ENCODE measurements at places on chromosomes 4 and X.

GRCh38 chr4:3880615-3881120, 114.5 kb downstream of the ADRA2C start:
- DNase-seq: peak; percentile 77

- no peak for DNase-seq
These were observed 35.5 kb downstream of the SHROOM3 start for GRCh38 chr4:76470532-76470931.

GRCh38 chrX:151852294-151852693, 60.4 kb upstream of the MAGEA4 start:
- no peak for DNase-seq

DNA sequence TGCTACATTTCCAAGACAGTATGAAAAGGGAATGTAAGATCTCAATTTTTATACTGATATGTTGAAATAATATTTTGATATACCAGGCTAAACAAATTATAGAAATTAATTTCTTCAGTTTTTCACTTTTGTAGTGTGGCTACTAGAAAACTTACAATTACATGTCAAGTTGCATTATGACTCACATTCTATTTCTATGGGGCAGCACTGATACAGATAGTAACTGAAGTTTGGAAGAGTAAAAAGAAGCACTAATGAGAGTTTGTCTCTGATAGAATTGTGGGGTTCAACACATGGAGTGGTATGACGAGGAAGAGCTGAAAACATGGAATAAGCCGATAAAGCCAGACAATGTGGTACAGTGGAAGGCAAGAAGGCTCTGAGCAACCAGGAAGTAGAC, 95.6 kb downstream of the NR3C2 start:
- DNase-seq: no peak

DNA sequence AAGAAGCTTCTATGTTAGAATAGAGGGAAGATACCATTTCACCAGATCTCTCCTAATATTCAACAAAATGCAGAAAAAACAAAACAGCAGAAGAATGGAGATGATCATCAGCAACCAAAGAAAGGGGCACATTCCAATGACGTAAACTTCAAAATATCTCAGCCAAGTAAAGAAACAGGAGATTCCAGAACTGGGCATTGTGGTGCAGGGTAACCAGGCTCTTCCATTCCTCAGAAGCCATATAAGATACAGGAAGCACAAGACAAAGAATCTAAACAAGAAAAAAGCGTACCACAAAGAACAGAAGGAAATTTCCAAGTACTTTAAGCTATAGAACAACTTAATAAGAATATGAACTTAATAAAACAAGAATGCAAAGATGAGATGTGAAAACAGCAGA, 6.9 kb upstream of the ARMCX4 start:
- DNase-seq: no peak

DNA sequence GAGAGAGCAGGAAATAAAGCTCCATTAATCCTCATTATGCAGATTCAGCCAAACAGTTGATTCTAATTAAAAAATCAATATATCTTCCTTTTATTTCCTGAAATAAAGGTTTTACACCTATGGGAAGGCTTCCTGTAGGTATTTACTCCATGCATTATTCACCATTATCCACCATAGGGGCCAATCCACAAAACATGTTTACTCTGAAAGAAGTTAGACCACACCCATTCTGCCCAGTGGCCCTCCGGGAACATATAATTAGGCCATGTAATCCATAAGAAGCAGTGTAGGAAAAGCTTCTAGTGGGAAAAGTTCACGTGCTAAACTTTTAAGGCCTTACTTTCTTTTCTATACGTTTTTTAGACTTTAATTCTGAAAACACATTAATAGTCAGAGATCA, 57.7 kb downstream of the SAT1 start:
- no peak for DNase-seq

- DNase-seq: no peak
These were observed 95.9 kb upstream of the SCOC start for GRCh38 chr4:140277576-140277975.

GRCh38 chr4:692771-693554, 4.0 kb upstream of the SLC49A3 start:
- DNase-seq: peak; percentile 23

DNA sequence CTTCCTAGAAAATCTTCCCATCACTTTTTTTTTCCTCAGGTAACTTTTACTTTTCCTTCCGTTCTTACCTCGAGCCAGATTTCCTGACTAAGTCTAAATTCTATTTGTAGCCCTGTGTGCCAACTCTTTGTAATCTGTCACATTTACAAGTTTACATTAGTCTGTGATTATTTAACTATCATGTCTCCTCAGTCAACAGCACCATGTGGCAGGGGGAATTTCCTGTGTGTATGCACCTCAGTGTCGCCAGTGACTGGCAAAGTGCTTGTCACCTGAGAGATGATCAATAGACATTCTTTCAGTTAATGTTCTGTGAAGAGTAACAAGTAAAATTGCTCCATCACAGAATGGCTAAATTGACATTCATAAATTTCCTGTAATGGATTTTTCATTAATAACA, 468.5 kb downstream of the PDGFC start:
- no peak for DNase-seq

- DNase-seq: no peak
These were observed 132.8 kb upstream of the STIM2 start for GRCh38 chr4:26727844-26728243.

DNA sequence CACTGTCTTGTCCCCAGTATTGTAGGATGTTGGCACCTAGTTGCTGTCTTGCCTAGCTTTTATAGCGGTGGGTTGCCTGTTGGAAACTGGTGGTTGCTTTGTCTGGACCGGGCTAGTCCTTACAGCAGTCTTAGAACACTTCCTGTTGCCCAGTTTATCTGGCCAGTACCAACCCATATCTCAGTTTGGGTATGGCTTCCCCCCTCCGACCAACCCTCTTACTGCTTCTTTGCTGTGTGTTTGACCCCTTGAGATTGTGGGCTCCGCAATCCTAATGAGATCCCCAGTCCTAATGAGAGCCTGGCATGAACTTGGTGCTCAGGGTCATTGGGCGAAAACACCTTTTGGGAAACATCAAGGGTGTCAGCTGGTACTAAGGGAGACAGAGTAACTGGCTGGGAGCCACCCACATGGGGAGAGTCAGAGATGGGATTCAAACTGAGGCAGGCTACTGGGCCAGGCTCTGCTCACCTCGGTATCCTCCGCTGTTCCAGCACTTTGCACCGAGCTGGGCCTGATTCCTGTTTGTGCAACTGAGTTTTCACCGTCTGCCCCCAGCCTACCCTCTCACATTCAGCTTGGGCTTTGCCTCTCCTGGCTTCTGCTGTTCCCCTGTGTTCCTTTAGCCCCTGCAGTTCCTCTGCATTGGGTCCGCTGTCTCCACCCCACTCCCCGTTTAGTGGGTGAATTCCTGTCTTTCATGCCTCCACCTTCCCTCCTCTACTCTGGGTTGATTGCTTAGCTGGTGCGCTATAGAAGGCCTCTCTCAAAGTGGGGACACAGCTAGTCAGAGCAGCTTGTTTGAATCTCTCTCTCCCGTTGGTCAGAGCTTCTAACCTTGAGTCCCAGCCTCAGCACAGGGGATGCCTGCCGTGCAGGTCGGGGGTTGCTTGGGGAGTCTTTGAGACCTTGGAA, 1.6 kb downstream of the TBC1D14 start:
- DNase-seq: no peak

DNA sequence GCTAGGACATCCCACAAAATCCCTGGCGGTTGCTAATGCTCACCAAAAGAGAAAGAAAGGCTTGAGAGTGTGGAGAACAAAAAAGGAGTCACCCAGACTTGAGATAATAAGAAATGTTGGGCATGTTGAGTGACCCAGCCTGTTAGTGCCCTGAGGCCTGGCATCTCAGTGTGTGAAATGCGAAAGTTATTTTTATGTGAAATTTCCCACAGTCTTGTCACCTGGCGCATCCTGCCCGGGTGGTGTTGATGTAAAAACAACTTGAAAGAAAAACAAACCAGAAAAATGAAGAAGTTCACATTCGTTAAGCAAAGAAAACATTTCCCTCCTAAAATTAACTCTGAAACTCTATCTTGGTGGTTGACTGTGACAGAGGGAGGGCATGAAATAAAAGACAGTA, 495.2 kb downstream of the MID1IP1 start:
- no peak for DNase-seq

GRCh38 chr4:136369073-136369472, 1163.2 kb downstream of the PCDH18 start:
- no peak for DNase-seq

DNA sequence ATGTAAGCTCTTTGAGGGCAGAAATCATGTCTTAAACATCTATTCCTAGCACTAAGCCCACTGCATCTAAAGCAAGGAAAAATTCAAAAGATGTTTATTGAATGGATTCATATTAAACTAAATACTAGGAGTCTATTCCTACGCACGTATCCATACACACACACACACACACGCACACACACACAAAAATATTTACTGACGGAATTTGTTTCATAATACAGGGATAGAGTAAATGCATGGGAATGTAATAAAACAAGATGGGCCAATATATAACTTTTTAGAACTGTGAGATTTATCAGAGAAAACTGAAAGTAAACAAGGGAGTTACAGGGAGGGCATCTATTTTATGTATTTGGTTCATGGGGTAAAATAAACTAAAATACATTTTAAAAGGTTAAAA, 57.6 kb downstream of the WDFY3 start:
- DNase-seq: no peak

- DNase-seq: no peak
These were observed 226.5 kb downstream of the FBXO8 start for GRCh38 chr4:174056959-174057358.

GRCh38 chr4:98510340-98510739, 148.1 kb downstream of the TSPAN5 start:
- DNase-seq: no peak

- DNase-seq: no peak
These were observed 163.5 kb upstream of the SPIN4 start for GRCh38 chrX:63514569-63515080.

DNA sequence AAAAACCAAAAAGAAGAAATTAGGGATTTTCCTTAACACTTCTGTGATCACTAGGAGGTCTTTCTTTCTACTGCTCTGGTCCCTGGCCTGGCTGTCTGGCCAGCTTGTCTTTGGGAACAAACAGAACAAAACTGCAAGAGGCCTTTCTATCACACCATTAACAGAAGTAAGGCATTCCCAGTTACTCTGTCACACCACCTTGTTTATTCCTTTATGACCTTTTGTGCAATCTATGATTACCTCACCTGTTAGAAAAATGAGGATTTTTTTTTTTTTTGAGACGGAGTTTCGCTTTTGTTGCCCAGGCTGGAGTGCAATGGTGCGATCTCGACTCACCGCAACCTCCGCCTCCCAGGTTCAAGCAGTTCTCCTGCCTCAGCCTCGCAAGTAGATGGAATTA, 3.0 kb downstream of the METAP1 start:
- no peak for DNase-seq

DNA sequence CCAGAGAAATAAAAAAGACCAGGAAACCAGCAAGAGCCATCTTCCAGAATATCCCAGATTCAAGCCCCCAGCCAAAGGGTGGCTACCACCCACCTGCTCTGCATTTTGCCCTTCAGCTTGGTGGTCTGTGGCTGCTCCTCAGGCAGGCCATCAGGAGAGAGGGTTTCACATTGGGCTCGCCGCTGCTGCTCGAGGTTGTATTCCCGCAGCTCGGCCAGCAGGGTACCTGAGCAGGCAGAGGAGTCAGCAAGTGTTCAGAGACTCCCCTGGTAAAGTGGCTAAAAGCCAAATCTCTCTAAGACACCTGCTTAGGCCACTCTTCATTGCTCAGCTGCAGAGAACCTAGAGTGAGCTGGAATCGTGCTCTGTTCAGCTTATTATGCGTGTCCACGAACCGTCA, 110.8 kb upstream of the HSD17B10 start:
- no peak for DNase-seq

DNA sequence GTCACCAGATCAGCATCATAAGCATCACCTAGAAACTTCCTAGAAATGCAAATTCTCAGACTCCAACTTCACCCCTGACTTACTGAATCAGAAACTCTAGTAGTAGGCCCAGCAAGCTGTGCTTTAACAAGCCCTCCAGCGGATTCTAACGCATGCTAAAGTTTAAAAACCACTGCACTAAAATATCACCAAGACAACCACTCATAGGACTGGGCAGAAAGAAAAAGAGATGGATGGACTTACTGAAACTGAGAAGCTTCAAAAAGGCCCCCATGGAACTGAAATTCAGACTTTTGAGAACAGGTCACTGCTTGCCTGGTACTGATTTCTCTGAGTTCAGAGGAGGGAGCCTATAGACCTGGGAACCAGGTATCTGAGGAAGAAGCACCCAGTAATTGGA, 40.1 kb downstream of the FAM241A start:
- DNase-seq: no peak

- DNase-seq: no peak
These were observed 3.0 kb downstream of the UBE2D3 start for GRCh38 chr4:102824398-102824797.

DNA sequence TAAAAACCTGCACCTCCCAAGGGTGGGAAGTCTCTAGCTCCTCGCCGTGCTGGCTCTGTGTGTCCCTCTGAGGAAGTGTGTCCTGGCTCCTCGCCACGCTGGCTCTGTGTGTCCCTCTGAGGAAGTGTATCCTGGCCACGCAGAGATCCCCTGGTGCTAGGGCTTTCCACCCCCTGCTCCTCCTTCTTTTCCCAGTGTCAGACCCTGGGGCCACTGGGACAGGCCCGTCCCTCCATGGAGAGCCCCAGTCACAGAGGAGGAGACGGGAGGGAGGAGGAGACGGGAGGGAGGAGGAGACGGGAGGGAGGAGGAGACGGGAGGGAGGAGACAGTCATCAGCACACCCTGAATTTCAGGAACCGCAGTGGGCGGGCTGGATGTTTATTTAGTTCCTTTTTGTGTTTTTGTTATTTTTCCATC, 53.8 kb upstream of the HGFAC start:
- peak; percentile 93 for DNase-seq

GRCh38 chr4:176270669-176271068, 1.6 kb upstream of the ASB5 start:
- no peak for DNase-seq

GRCh38 chr4:20393486-20394100, 141.9 kb downstream of the SLIT2 start:
- no peak for DNase-seq

DNA sequence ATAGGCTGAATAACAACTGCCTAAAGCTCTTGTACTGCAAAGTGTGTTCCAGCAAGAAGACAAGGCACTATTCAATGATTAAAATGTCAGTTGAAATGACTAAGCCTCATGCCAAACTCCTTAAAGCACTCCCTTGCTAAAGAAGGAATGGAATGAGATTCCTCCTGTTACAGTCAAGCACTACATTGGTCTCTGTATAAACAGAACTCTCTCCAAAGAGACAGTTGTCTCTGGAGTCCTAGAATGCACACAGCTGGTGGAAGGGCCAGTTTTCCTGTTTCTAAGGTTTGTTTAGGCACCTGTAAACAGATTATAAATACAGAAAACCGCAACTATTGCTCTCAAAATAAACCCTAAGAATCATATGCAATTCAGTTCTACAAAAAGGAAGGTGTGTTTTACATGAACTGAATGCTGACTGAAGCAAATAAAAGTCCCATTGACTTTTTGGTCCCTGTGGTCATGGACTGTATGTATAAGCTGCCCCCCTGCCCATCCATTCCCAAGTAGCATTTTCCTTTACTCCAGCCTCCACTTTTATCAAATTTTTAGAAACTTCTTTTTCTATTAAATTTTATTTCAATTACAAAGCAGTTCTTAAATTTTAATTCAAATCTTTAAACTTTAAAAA, 47.0 kb downstream of the FAT1 start:
- no peak for DNase-seq

GRCh38 chr4:20126906-20127305, 124.8 kb upstream of the SLIT2 start:
- DNase-seq: no peak

All from left ventricle myocardium superior (tissue), 1 donor.